Activated T-cell treated with anti-CD3 and anti-CD28 coated beads, Interleukin-2, amount 50 U/mL, for 48 hours (primary cell): ENCODE measurements at places on chromosomes 1 and 21.

DNA sequence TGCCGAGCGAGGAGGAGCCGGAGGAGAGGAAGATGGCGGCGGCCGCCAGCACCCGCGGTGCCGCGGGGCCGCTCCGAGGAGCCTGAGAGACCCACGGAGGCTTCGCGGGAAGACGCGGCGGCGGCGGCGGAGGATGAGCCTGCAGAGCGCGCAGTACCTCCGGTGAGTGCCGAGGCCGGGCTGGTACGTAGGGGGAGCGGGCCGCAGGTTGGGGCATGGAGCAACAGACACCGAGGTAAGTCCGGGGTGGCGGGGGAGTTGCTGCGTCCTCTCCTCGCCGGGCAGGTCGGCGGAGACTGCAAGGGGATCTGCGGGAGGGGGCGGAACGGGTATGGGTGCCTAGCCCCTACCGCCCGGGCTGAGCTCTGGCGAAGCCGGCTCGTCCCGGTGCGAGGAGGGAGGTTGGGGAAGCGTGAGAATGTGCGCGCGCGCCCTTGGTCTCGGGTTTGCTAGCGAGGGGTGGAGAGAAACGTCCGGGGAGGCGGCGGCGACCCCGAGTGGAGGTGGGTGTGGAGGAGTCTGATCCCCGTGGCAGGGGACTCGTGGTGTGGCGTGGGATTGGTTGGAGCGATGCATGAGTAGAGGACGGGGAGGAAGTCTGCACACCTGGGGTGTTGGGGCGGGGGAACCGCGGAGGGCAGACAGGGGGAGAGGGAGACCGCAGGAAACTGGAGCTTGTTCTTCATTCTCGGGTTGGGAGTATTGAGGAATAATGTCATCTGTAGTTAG lies at the start of gene SMG7:
TSS of gene SMG7 (plus strand) at position 12 of the 729 bp plus-strand sequence. CDS start at position 134, 122 bp downstream.
- DNase-seq: no peak

DNA sequence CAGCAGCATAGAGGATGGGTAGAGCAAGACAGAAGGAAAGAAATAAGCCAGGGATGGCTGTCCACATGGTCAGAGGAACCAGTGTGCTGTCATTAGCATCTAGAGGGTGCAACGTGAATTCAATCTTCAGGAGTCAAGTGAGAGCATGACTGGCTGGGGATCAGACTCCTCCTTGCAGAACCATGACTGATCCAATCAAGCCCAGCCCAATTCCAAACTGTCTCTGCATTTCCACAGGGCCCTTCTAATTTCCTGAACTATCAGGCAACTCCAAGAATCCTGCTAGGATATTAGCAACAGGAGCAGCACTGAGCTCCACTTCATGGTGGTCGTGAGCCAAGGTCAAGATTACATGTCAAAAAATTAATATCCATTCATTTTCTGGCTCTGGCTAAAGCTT lies 166.8 kb upstream of the CAMK1G start:
- DNase-seq: no peak

- DNase-seq: no peak
These were observed 21.4 kb downstream of the CNST start for GRCh38 chr1:246587606-246588005.

DNA sequence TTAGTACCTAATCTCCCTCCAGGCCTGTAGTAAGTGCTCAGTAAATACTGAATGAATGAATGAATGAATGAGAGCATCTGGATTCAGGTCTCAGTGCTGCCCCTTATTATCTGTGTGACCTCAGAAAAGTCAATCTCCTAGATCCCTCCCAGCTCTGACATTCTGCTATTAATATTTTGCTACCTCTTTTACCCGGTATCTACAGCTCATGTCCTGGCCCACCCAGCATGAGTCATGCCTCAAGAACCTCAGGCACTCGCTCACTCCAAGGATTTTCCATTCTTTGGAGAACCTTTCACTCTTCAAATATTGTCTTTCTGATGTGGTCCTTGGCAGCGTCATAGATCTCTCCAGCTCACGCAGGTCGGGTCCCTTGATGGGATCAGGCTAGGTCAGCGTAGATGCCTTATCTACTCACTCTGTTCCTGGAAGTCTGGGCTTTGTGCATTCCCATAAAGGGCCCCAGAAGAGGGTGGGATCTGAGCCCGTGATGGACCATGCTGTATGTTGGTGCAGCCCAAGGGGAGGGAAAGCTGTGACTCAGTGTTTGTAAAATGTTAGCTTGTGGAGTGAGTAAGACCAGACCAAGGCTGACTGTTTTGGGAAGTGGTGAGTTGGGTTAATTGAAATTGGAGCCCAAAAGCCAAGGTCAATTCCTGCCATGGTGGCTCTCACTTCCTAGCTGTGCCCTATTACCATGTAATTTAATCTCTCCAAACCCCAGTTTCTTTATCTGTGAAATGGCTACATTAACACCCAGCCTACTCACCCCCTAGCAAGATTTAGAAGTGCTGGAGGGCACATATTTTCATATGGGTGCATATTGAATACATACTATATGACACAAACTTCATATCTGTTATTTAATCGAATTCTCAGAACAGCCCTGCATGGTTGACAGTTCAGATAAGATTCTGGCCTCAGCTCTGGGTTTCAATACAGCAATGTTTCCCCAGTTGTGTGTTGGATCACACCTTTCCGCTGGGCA lies 214.1 kb upstream of the USP24 start:
- DNase-seq: no peak

DNA sequence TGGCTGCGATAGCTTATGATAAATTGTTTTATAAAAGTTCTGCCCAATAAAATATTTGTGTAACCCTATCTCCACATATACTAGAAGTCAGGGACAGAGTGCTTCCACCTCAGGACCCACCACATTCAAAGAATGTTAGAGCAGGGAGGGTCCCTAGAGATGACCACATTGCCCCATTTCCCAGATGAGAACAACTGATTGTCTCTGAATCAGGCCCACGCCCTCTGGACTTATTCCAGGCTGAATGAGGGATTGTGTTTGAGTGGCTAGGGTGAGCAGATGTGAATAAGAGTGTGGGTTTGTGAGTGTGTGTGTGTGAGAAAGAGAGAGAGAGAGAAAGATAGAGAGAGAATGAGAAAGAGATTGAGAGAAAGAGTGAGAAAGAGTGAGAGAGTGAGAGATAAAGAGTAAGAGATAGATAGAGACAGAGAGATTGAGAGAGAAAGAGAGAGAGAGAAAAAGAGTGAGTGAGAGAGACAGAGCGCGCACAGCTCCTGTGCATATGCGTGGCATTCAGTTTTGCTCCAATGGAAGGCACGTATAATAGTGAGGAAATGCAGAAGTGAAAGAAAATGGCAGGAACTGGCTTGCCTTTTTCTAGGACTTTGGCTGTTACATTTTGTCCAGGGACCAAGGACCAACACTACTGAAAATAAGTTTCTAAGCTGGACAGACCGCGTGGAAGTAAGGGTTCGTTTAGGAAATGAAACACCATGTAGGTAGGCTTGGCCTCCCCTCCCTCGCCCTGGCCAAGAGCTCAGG lies 94.1 kb downstream of the ABCA4 start:
- no peak for DNase-seq

- DNase-seq: no peak
These were observed 132.5 kb downstream of the SYT14 start for GRCh38 chr1:210070531-210070930.

GRCh38 chr1:27906759-27907158 lies 28.0 kb upstream of the SMPDL3B start:
- no peak for DNase-seq

DNA sequence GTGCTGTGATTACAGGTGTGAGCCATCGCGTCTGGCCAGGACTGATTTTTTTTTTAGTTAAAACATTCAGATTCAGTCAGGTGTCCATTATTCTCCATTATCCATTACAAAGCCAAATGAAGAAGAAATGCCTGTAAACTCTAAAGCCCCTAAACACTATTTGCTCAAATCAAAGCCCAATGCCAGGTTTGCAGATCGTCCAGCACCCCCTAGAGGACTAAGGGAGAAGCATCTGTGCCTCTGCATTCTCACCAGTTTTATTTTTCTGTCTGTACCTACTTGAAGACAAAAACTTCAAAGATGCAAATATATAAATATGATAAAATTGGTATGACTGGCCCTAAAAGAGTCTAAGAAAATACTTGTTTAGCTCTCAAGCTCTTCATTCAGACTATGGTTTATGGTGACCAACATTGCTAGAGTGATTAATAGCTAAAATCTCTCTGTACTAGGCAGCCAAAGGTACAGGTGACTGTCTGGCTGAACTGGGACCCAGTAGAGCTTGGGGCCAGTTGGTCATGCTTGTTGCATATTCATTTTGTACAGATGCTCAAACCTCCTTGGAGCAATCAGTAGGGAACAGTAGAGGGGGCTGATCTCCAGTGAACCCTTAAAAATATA lies 138.4 kb downstream of the SYT2 start:
- DNase-seq: peak; percentile 34

GRCh38 chr1:230501242-230501641 lies 75.1 kb upstream of the PGBD5 start:
- no peak for DNase-seq

DNA sequence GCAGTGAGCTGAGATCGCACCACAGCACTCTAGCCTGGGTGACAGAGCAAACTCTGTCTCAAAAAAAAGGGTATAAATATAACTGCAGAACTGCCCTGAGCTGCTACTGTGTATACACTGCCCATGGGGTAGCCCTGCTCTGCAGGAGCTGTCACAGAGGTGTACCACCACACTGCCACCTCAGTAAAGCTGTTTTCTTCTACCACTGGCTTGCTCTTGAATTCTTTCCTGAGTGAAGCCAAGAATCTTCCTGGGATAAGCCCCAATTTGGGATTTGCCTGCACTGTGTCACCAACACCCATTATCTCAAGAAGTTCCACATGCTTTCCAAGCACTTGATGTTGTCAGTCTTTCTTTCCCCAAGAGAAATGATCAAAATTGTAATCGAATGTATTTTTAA lies 30.6 kb upstream of the SLC6A9 start:
- no peak for DNase-seq

DNA sequence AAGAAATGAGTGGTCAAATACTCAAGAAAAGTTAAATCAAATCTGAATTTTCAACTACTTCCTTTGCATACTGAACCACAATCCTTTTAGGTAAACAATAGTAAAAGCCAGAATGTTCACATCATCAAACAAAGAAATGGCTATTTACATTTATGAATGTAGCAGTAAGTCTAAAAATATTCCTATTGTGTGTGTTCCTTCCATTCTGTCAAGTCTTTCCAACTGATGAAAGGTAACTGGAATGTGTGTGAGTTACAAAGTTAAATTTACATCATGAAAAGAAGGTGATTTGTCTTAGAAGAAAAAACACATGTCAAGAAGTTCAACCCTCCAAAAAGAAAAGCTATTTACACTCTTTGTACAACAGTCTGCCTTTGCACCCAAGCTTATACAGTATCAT lies 203.1 kb downstream of the SIPA1L2 start:
- DNase-seq: no peak

DNA sequence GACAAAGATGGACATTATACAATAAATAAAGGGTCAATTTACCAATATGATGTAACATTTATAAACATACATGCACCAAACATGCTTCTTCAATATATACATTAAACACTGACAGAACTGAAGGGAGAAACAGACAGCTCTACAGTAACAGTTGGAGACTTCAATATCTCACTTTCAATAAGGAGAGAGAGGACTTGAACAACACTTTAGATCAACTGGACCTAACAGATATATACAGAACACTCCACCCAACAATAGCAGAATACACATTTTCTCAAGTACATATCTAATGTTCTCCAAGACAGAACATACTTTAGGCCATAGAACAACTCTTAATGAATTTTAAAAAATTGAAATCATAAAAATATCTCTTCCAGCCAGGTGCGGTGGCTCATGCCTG lies 50.6 kb upstream of the TTC39A start:
- no peak for DNase-seq

DNA sequence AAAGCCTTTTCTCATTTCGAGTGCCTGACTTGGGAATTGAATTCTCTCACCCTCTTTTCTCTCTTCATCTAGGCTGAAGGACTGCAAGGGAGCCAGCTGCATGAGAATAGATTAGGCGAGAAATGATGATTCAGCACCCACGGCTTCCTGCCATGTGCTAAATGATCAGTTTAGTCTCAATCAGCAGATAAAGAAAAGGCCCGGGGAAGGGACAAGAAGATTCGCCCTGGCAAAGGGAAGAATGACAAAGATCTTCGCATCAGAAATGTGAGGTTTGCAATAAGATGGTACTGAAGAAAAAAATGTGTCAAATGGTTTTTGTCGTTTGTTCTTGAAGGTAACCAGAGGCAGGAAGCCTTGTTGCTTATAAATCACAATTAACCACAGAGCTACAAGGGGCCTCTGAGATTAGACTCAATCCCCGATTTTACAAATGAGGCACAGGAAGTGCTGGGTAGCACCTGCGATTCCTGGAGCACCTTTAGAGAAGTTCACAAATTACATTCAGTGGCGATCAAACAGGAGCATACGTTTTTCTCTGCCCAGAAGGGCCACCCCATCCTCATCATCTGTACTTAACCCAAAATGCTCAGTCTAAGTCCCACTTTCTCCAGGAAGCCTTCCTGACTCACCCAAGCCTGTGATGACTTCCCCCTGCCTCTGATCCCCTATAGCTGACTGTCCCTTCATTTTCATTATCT lies 183.4 kb downstream of the ZNF281 start:
- DNase-seq: peak; percentile 43

DNA sequence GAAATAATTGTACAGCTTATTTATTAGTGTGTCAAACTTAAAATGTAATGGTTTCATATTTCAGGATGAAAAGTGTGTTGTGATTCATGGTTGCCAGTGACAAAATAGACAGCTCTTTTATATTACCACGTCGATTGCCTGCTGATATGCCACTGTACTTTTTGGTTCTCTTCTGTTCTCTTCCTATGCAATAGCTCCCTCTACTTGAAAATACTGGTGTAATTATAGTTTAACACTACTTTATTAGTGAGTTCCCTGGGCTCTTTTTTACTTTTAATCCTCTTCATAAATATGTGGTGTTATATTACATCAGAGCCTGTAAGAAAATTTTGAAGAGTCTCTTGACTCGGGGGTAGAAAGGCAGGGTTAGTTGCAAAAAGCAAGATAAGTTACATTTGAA lies 111.3 kb downstream of the PATJ start:
- DNase-seq: no peak

- DNase-seq: no peak
These were observed 18.6 kb upstream of the PADI1 start for GRCh38 chr1:17186216-17186909.

GRCh38 chr1:95229706-95230105 lies 4.3 kb upstream of the RWDD3 start:
- DNase-seq: no peak
